Urinary bladder (tissue), 4 donors: ENCODE measurements at places on chromosomes 11 and 22. TPM values are rescaled to one million over a fixed set of nuclear protein-coding genes. Genes with fewer than 3 reads are reported as not detected.

NAALAD2 gene
- total RNA-seq, result 49.1 TPM

PITPNM1 gene
- 12.6 TPM for total RNA-seq

MYH9 gene
- total RNA-seq, result 150 TPM

DNAJB7 gene
- not detected for total RNA-seq

GRK3 gene
- total RNA-seq, result 15.8 TPM

LYVE1 gene
- 141 TPM for total RNA-seq

OR8D4 gene
- 0.21 TPM for total RNA-seq

ABCC8 gene
- total RNA-seq, result 8.7 TPM

PAMR1 gene
- 179 TPM for total RNA-seq

SLC29A2 gene
- total RNA-seq, result 1.1 TPM

TMEM45B gene
- total RNA-seq, result 18.2 TPM

SLC7A4 gene
- total RNA-seq, result 0.42 TPM
